ENCODE measurements at places on chromosomes 3 and 15. TPM values are rescaled to one million over a fixed set of nuclear protein-coding genes. Genes with fewer than 3 reads are reported as not detected.

The MASP1 gene
- not detected for total RNA-seq

The CCR1 gene
- 3.7 TPM for total RNA-seq

The CLPX gene
- 44.3 TPM for total RNA-seq

The AP3S2 gene
- 30.0 TPM for total RNA-seq

The SLC24A5 gene
- not detected for total RNA-seq

The GABRG3 gene
- not detected for total RNA-seq

Measured in T-helper 2 cell treated with Interferon-gamma antibody and Interleukin-4, amounts not matched to agents 100 ng/mL and 5 ng/mL, for 36 hours (primary cell).